ENCODE measurements at places on chromosomes 7 and 10.

DNA sequence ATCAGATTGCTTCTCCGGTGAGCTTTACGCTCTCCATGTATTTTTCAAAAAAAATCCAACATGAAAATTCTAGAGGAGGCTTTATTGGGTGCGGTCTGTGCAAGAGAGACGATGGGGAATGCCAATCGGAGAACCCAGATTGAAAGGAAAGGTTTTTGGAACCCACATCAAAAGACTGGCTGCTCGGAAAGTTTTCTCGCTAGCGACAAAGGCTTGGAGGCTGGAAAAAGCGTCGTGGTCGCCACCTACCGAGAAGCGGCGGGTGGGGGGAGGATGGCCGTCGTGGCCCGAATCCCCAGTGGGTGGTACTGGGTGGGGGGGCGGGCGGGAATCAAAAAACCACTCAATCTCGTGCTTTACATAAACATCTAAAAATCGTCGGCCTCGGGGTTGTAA, 1.1 kb upstream of the GTF2I start:
- DNase-seq = peak; percentile 45

DNA sequence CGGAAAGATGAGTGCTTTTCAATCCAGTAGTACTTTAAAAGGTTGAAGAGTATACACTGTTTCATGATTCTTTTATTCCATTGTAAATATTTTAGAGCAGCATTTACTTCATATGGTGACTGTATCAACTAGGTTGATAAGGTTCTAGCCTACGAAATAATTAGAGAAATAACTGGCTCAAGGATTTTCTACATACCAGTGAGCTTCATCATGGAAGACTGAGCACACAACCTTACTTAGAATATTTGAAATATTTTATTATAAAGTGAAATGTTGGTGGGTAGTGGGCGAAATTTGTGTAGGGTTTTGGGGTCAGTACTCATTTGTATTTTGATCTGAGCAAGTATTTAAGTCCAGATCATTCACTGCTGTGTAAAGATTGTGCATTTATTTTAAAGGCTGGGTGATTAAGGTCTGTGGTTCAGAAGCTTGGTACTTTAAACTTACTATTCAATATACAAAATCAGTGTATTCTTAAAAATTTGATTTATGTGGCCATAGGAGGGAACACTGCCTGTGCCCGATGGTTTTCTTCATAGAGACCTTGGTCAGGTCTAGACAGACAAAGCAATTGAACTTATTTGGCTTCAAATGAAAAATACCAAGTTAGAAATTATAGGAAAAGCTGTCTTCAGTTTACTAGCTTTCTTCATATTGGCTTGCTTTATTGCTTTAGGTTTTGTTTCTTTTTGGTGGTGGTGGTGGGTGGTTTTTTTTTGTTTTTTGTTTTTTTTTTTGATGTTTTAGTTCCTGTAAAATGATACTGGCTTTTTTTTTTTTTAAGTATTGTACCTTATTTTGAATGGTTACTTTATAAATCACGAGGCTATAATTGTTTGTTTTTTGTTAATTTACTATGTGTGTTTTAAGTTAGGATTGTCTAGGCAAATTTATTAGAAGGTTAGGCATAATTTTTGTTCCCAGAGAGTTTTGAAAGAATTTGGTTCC, 3.0 kb downstream of the KMT2E start:
- no peak for DNase-seq

- no peak for DNase-seq
Observed at GRCh38 chr7:77702513-77702912, 6.3 kb downstream of the RSBN1L start.

GRCh38 chr7:36794689-36795088, 70.4 kb upstream of the AOAH start:
- peak; percentile 30 for DNase-seq

GRCh38 chr7:16627236-16627635, 18.3 kb downstream of the ANKMY2 start:
- no peak for DNase-seq

- DNase-seq = no peak
Observed at GRCh38 chr10:17272648-17273047, 44.6 kb downstream of the VIM start.

DNA sequence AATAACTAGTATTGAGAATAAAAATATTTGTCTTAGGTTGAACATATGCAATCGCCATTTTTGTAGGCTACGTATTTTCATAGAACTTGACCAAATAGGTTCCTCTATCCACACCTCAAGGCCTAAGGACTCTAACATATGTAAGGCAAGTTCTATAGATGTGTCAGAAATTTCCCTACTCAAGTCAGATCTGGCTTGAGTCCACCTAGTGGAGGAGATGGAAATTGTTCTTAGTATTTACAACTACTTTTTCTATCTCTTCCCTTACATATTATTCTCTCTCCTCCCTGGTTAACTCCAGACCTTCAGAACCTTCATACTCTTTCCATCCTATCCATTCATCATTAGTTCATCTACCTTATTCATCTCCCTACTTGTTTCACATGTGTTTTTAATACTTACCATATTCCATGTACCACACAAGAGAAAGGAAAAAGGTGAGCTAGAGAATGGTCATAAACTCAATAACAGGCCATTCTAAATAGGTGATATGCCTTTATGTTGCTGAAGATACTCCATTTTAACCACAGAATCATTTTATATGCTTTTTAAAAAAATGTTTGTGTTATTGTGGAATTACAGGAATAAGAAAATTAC, 174.5 kb upstream of the HDAC9 start:
- peak; percentile 23 for DNase-seq

- DNase-seq = no peak
Observed at GRCh38 chr7:86320341-86320740, 323.4 kb upstream of the GRM3 start.

DNA sequence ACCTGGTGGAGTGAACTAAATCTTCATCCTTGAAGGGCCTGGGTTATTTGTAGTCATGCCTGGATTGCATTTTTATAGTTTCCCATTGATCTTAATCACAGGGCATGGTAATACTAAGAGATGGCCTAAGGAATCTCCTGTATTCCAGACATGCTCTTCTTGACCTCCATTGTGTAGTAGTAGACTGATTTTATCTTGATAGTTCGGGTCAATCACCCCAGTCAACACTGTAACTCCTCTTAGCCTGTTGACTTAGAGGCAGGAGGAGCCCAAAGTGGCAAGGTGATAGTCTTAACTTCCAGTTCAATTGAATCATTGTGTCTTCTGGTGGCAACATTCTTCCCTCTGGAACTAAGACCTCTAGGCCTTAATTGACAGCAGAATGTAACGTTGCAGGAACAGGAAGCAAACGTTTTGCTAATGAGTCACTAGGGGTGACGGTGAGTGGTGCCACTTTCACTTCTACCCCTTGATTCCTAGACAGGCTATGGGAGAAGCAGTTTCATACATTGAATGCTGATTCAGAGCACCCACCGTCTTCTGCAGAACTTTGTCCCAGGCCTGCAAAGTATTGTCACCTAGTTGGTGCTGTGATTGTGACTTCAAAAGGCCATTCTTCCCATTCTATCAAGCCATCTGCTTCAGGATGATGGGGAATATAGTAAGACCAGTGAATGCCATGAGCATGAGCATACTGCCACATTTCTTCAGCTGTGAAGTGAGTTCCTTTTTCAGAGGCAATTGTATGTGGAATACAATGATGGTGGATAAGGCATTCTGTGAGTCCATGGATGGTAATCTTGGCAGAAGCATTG, 24.0 kb upstream of the PAPSS2 start:
- no peak for DNase-seq

DNA sequence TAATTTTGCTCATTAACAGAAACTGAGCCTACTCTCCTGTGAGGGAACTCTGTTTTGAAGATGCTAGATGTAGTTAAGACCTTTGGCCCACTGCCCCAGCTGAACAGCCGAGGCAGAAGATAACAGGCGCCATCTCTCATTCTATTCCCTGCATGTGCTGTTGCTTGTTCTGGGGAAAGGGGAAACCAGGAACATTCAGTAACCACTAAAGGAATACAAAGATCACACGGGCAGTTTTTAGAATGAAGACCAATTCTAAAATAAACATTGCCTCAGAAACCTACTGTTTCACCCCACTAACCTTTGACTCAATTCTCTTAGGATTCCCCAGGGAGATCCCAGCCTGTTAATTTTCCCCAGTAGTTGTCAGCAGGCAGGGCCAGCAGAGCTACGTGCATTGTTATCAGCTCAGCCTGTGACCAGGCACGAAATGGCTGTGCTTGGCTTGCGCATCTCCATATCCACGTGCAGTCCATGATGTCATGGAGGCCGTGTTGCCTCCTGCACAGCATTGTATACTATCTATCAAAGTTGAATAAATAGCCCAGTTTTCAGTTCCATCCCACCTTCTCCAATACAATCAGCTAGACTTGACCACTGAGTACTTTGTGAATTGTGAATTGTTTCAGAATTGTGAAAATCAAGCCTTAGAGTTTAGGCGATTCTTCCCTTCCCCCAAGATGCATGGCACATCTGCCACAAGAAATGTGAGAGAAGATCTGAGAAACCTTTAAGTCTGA, 36.0 kb downstream of the ANK3 start:
- DNase-seq = peak; percentile 17

GRCh38 chr10:86321568-86321967, 45.0 kb downstream of the GRID1 start:
- no peak for DNase-seq

- DNase-seq = no peak
Observed at GRCh38 chr10:85741626-85742300, 624.8 kb downstream of the GRID1 start.

DNA sequence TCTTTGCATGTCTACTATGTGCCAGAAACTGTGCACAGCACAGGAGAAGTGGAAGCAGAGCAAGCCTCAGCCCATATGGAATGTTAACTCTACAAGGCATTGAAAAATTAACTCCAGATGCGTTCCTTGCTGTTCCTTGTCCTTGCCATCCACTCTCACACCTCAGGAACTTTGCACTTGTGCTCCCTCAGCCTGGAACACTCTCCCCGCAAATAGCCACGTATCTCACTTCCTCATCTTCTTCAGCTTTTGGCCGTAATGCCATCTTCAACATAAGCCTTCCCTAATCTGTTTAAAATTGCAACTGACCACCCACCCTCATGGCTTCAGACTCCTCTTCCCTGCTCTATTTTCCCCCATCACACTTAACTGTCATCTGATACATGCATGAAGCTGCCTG, 83.2 kb upstream of the CAPZA2 start:
- no peak for DNase-seq

DNA sequence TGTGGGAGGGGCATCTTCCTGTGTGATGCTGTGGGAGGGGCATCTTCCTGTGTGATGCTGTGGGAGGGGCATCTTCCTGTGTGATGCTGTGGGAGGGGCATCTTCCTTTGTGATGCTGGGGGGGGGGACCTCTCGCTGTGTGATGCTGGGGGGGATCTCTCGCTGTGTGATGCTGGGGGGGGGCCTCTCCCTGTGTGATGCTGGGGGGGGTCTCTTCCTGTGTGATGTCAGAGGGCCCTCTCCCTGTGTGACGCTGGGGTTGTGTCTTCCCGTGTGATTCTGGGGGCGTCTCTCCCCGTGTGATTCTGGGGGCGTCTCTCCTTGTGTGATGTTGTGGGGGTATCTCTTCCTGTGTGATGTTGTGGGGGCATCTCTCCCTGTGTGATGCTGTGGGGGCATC, 27.9 kb upstream of the DPYSL4 start:
- no peak for DNase-seq

DNA sequence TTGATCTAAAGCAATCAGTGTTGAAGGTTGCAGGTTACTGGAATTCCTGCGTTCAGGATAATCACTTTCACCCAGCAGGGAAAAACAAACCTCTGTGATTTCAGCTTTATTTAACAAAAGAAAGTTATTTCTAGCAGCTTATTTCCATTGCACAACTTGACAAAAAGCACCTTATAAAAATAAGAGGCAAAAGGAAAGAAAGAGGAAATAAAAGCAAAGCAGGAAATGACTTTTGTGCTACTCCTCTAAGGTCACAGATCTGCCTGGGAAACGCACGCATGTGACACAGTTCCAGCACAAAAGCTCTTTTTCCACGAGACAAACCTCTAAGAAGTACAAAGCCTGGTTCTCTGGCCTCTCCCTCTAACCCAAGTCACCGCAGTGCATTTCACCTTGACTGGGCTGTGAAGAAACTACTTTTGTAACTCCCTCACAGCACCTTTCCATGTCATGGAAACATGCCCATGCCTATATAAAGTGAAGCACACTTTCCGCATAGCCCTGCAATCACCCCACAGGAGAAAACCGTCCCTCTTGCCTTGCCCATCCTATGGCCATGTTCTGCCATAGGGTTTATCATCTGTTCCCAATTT, 870 bp downstream of the ANK3 start:
- no peak for DNase-seq

DNA sequence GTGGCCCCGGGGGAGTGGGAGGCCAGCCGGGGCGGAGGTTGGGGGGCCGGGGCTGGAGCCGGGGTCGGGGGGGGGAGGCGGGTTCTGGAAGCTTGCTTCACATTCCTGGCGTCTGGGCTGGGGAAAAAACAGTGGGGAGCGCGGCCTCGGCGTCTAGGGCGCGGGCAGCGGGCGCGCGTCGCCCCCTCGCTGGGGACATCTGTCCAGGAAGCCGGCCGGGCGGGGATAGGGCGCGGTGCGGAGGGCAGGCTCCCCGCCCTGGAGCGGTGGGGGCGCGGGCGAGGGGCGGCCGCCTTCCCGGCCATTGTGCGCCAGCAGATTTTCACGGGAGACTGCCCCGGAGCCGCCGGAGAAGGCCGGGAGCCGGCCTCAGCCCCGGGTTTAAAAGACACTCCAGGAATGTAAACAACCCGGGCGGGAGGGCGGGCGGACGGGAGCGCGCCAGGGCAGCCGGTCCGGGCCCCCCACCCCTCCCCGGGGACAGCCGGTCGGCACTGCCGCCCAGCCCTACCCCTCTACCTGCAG, 1.4 kb downstream of the ZMIZ1 start:
- DNase-seq = no peak

DNA sequence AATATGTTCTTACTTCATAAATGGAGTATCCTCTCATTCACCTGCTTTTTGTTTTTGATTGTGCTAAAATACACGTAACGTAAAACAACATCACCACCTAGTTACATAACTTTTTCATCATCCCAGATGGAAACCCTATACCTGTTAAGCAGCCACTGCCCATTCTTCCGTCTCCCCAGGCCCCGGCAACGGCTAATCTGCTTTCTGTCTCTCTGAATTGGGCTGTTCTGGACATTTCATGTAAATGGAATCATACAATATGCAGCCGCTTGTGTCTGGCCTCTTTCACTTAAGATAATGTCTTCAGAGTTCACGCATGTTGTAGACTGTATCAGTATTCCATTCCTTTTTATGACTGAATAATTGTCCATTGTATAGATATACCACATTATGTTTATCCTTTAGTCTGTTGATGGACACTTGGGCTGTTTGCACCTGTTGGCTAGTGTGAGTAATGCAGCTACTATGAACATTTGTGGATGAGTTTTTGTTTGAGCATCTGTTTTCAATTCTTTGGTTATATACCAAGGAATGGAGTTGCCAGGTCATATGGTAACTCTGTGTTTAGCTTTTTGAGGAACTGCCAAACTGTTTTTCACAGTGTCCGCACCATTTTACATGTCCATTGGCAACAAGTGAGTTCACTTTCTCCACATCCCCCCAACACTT, 14.1 kb upstream of the SUN1 start:
- DNase-seq = peak; percentile 61

- DNase-seq = no peak
Observed at GRCh38 chr10:3512263-3512662, 272.7 kb downstream of the KLF6 start.
